ENCODE measurements at places on chromosomes 5 and 9.
A peak's percentile ranks its signal among the peaks of the same experiment; 100 is the strongest.

GRCh38 chr5:133967698-133968203, 674 bp downstream of the C5orf15 start:
- DNase-seq: peak; percentile 36

GRCh38 chr5:98514215-98514614, 259.2 kb upstream of the RGMB start:
- no peak for DNase-seq

- DNase-seq: no peak
These were observed 146.6 kb downstream of the ESM1 start for GRCh38 chr5:54838843-54839242.

DNA sequence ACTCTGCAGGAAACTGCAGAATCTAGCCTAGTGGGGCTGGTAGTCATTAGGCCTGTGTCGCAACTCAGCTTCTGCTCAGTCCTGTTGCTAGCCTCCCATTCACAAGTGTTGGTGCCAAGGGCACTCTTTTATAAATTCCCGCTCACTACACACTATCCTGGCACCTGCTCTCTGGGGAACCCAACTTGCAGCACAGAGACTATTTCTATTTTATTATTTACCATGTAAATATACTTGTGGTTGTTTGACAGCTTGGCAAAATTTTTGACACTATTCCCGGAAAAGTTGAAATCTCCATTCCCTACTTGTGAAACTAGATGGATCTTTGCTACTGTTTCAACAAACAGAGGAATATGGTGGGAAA, 20.4 kb upstream of the SMC2 start:
- DNase-seq: no peak

- no peak for DNase-seq
These were observed 126.4 kb upstream of the ZNF366 start for GRCh38 chr5:72633649-72634048.

DNA sequence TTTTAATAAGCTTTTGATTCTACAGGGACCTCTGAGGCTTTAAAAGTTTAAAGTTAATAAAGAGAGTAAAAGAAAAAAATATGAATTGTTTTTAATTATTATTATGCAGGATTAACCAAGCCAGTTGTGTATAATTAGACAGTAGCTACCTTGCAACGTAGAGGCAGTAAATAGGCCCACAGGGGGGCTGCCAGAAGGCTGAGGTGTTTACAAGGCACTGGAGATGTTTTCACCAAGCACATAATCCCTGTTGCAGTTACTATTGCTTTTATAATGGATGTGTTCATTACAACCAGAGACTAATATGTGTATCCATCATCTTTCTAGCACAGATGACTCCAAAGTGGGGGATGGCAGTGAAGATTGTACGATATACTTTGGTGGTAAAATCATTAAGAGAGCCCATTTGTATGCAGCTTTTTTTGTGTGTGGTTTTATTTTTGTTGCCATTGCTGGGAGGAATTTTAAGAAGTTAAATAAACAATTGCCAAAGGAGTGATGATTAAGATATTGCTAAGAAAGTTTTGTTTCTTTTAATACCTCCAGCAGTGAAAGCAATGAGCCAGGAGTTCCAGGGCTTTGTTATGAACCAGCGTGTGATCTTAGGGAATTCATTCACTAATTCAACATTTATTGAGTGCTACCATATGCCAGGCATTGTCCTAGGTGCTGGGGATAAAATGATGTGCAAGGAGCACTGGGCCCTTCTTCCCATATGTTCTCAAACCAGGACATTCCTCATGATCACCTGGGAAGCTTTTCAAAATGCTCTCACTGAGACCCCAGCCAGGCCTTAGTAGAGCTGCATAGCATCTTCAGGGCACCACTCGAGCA, 138.7 kb upstream of the EFNA5 start:
- DNase-seq: no peak

GRCh38 chr9:93776873-93777272, 178.3 kb downstream of the BARX1 start:
- no peak for DNase-seq

GRCh38 chr5:67518227-67518626, 321.6 kb upstream of the CD180 start:
- no peak for DNase-seq

DNA sequence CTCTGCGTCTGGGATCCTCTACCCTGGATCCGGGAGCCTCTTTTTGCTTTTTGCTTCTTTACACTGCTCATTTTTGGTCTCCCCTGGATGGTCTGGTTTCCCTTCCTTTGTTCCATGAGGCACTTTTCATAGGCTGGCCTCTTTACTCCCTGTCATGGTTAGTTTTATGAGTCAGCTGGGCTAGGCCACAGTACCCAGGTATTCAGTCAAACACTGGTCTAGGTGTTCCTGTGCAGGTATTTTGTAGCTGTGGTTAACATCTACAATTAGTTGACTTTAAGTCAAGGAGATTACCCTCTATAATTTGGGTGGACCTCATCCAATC, 17.5 kb downstream of the ANKRD33B start:
- no peak for DNase-seq

DNA sequence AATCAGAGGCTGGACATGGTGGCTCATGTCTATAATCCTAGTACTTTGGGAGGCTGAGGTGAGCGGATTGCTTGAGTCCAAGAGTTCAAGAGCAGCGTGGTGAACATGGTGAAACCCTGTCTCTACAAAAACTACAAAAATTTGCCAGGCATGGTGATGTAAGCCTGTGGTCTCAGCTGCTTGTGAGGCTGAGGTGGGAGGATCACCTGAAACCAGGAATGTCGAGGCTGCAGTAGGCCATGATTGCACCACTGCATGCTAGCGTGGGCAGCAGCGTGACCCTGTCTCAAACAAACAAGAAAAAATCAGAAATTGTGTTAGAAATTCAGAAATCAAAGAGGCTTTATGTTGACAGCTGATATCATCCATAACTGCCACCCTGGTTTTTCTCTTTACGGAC, 21.4 kb downstream of the JMY start:
- no peak for DNase-seq

- no peak for DNase-seq
These were observed 74.8 kb upstream of the FAM170A start for GRCh38 chr5:119554597-119554996.

Measured in upper lobe of left lung (tissue), 6 donors.